K562 (cell line): ENCODE measurements at places on chromosomes 1 and 21.

DNA sequence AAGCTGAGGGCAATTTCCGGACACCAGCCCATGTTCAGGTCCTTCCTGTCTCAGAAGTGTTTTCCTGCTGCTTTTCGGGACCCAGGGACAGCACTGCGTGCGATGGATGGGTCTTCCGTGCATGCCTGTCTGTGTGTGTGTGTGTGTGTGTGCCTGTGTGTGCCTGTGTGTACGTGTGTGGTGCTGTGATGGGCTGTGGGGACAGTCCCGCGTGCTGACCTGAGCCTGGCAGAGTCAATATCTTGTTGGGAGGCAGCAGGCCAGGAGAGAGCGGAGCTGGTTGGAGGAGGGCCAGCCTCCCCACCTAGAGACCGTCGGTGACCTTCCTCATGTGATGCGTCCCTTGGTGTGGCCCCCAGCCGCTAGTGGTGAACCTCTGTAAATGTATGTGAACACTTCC, 13.7 kb downstream of the SKI start:
- DNase-seq: no peak

DNA sequence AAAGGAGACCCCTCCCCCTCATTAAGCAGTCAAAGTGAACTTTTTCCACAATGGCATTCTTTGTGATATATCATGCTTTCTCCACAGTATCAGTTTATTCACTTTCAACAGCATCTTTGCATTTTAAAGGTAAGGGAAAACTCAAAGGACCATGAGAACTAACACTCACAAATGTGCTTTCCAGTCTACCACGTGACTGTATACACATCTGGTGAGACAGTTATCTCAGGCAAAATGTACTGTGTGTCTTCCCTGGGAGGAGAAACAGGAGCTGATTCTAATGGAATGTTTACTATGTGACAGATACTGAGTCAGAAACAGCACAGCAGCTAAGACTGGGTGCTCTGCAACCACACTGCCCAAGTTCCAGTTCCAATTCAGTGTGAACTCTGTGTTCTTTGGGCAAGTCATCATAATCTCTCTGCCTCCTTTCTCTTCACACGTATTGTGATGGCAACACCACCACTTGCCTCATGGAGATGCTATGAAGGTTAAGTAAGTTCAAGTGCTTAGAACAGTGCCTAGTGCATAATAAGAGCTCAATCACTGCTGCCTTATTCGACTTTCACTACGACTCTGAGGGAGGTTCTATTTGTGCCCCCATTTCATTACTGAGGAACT, 79.0 kb downstream of the SLC45A1 start:
- DNase-seq: peak; percentile 35

DNA sequence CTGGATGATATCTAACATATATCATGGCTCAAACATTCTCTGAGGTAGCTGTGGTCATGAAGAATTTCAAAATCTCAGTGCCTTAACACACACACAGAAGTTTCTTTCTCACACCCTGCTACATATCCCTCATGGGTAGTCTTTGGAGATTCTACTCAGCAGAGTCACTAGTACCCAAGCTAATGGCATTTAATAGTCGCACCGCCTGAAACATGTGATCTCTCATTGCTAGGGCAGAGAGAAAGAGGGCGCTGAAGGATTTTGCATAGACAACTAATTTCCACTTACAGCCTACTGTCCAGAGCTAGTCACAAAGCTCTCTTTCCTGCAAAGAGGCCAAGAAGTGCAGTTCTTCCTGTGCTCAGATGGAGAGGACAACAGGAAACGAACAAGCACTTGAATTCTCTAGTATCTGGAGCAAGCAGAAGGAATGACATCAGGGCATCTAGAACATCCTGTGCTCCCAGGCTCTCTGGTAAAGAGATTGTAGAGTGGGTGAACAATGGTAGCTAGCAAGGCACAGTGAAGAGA, 183.4 kb upstream of the PTBP2 start:
- DNase-seq: no peak

DNA sequence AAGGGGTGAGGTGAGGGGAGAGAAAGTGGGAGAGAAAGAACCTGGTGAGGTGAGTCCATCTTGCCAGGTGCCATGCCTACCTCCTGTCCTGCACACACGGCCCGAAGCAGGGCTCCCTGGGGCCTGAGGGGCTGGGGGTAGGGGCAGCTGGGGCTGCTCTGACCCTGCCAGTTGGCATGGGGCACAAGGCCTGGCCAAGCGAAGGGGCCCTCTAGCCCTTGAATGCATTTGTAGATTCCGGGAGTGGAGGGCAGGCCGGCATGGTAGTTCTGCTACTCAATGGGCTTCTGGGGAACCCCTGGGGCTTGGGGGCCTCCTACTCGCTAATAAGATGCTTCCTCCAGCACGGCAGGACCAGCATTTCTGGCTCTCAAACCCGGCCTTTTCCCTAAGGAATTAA, 3.6 kb upstream of the PRDM16 start:
- DNase-seq: no peak

- DNase-seq: no peak
Observed at GRCh38 chr1:9289711-9290485, 2.8 kb upstream of the SPSB1 start.

GRCh38 chr1:91502672-91503184, 2.1 kb downstream of the CDC7 start:
- DNase-seq: no peak

GRCh38 chr1:171740987-171741871, 636 bp downstream of the VAMP4 start:
- peak; percentile 70 for DNase-seq
